ENCODE measurements at places on chromosomes 6 and 20.
A peak's percentile ranks its signal among the peaks of the same experiment; 100 is the strongest.

DNA sequence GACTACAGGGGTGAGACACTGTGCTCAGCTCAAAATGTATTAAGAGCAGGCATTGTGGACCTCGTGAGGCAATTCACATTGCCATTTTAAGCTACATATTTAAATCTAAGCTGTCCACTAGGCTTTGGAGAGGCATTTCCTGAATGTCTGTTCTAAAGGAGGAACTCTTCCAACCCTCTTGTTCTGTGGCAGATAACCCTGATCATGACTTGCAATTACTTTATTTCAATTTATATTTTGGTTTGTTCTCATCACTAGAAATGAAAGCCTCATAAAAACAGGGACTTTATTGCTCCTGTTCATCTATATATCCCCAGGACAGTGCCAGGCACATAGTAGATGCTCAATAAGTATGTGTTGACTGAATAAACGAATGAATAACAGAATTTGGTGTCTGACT is 84.0 kb upstream of the SALL4 start:
- no peak for DNase-seq

DNA sequence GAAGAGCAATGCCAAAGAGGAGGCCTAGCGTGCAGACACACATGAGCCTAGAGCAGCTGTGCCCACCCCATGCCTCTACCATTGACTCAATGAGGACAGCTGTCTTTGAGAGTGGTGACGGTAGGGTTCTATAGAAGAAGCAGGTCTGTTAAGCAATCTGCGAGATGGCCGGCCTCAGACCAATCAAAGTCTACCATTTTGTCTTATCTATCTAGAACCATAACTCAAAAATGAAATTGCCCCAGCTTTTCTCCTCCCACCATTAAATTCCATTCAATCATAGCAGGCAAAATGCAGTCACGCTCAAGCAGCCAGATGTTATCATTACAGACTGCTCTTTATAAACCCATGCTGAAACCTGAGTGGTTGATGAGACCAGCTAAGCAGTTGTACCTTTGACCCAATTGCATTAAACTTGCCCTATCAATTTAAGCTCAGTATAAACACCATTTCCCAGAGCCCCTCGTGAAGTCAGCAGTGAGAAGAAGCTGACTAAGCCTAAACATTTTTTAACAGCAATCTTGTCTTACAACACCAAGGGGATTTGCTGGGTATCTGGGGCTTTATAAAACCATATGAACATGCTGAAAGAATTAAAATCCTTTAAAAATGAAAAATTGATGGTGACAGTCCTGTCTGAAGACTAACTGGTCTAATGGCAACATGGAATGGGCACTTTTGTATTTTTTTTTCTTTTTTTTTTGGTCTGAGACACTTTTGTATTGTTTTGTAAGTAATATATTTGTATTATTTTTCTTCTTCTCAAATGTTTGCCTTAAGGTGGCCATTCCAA is 57.5 kb downstream of the FOXC1 start:
- DNase-seq = no peak

GRCh38 chr6:44177691-44178423 is 19.2 kb downstream of the CAPN11 start:
- no peak for DNase-seq

GRCh38 chr20:63177134-63177784 is 38.7 kb downstream of the YTHDF1 start:
- peak; percentile 41 for DNase-seq

- DNase-seq = no peak
Measured at GRCh38 chr6:158556113-158556512, 3.8 kb upstream of the TMEM181 start.

GRCh38 chr20:4697189-4697830 is 24.4 kb upstream of the PRND start:
- no peak for DNase-seq

GRCh38 chr6:107670792-107671199 is 153.3 kb downstream of the SCML4 start:
- DNase-seq = peak; percentile 17

- DNase-seq = no peak
Measured at GRCh38 chr20:2396241-2396814, 15.6 kb downstream of the TGM6 start.
